Endothelial cell (in vitro differentiated cells): ENCODE measurements at places on chromosomes 11 and 22. TPM values are rescaled to one million over a fixed set of nuclear protein-coding genes. Genes with fewer than 3 reads are reported as not detected.

DNA sequence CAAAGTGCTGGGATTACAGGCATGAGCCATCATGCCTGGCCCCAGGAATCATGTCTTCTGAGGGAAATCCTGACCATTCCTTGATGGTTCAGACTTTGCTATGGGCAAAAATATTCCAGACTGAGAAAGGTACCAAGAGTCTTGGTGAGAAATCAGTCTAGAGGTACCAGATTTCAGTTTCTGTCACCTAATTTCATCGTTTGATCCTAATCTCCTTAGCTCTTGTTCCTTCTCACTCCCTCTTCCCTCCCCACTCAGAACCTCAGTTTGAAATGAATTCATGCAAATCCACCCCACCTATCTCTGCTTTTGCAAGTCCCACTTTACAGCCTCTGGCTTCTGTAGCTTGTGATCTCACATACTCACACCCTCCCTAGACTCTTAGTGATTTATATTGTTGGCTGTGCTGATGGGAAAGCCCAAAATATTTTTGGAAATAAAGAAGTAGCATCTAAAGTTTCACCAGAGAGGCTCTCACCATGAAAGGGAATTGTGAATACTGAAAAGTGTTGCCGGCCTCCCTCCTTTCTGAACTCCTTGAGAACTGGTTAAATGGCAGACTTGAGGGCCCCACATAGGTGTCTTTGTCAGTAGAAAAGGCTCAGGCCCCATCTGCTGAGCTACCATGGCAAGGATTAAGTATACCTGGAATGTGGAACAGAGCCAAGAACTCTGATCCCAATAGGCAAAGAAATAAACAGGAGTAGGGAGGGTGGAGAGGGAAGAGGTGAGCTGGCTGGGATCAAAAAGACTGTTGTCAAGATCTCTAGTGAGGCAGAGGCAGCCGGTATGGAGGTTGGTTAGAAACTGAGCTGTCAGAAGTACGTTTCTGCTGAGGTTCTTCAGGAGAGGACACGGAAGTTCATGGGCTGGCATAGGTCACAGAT is 190.5 kb upstream of the MTMR2 start:
- no peak overlapping the region for H3K4me3 ChIP-seq
- no peaks in the 10 kb centered on the region for H3K27me3 ChIP-seq
- no peak for DNase-seq
- no peaks in the 10 kb centered on the region for H3K36me3 ChIP-seq
- H3K27ac ChIP-seq: no peak overlapping the region

Gene MFNG
- total RNA-seq: 75.4 TPM

DNA sequence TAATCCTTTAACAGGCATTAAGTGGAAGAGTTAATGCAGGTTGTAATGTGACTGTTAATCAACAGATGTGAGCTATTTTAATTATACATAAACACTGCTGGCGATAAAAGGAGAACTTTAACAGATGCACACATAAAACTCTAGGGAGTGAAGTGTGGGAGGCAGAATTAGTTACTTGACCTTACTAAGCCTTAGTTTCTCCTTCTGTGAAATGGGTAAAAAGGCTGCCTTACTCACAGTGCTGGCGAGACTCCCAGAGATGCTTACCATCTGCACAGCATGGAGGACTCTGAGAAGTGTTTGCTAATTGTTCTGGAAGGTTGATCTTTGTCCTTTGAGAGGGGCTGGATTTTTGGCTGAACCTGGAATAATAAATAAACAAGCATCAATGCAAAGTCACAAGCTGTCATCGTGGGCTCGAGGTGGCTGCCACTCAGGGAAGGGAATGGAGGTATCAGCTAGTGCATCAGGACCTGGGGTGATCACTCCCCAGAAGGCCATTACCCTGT is 58.6 kb upstream of the MPEG1 start:
- H3K4me1 ChIP-seq: no peaks in the 10 kb centered on the region
- no peaks in the 10 kb centered on the region for H3K36me3 ChIP-seq
- H3K27ac ChIP-seq: no peak overlapping the region
- DNase-seq: no peak

GRCh38 chr11:43573873-43574272 is 106.7 kb upstream of the HSD17B12 start:
- peaks cover 13% of the 10 kb centered on the region for H3K4me1 ChIP-seq
- no peak overlapping the region for H3K27ac ChIP-seq
- no peaks in the 10 kb centered on the region for H3K36me3 ChIP-seq

Gene ZP1
- total RNA-seq: not detected

Gene OR4A16
- not detected for total RNA-seq

Gene FHIP1B
- total RNA-seq: 29.3 TPM

- peak within 1 kb of the TSS; percentile 95 for H3K4me3 ChIP-seq
- peaks cover 14% of the 10 kb centered on the region for H3K4me1 ChIP-seq
- DNase-seq: peak; percentile 65
Measured at GRCh38 chr11:8593935-8594909, at the start of gene STK33. STK33 (minus strand) TSS chr11:8594228; CDS start chr11:8474905, 119,323 bp downstream.

GRCh38 chr22:31872209-31872608 is 72.1 kb upstream of the YWHAH start:
- H3K4me1 ChIP-seq: peaks cover 8% of the 10 kb centered on the region
- no peak overlapping the region for H3K27ac ChIP-seq
- peaks cover 22% of the 10 kb centered on the region for H3K36me3 ChIP-seq

DNA sequence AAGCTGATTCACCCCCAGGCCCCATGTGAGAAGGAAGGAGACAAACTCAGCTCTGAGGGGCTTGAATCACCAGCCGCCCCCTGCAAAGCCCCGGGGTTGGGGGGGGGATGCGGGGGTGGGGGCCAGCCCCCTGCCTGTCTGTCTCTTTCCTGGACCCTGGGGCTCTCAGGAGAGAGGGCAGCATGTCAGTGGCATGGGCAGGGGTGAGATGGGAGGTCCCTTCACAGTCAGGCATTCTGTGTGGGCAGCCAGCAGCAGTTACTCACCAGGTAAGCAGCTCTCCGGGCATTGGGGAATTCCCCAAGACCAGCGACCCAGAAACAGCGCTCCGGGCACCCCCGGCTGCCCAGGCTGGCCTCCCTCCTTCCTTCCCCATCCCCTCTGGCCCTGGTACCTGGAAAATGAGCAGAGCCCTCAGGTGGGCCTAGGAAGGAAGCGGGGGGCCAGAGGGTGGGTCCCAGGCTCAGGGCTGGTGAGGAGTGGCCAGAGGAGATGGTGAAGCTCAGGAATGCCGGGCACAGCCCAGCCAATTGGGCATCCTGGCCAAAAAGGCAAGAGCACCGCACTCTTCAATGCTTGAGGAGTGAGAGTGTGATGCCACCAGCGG is 4.2 kb upstream of the LIF start:
- DNase-seq: no peak
- H3K4me3 ChIP-seq: no peak overlapping the region
- H3K36me3 ChIP-seq: no peaks in the 10 kb centered on the region
- H3K4me1 ChIP-seq: peaks cover 11% of the 10 kb centered on the region

DNA sequence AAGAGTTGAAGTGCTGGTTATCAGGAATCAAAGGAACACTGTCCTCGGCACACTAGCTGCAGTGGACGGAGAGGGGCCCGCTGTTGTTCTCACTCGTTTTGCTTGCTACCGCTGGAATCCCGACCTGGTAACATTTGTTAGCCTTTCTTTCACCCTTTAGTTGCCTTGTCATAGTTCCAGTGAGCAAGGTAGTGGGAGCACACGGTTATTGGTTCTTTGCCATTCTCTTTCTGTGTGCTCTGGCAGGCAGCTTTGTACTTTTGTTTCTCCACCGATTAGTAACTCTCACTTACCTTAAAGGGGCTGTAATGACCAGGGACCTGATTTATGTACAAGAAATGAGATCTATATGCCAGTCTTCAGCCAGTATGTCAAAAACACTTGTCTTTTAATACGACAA is 1.8 kb downstream of the DEPDC7 start:
- peaks cover 3% of the 10 kb centered on the region for H3K4me1 ChIP-seq
- H3K27ac ChIP-seq: no peak overlapping the region
- H3K36me3 ChIP-seq: no peaks in the 10 kb centered on the region
- peaks cover 11% of the 10 kb centered on the region for H3K27me3 ChIP-seq
- no peak for DNase-seq
- no peak overlapping the region for H3K4me3 ChIP-seq

GRCh38 chr11:133360860-133361688 is 171.2 kb downstream of the OPCML start:
- no peaks in the 10 kb centered on the region for H3K4me1 ChIP-seq
- DNase-seq: no peak

DNA sequence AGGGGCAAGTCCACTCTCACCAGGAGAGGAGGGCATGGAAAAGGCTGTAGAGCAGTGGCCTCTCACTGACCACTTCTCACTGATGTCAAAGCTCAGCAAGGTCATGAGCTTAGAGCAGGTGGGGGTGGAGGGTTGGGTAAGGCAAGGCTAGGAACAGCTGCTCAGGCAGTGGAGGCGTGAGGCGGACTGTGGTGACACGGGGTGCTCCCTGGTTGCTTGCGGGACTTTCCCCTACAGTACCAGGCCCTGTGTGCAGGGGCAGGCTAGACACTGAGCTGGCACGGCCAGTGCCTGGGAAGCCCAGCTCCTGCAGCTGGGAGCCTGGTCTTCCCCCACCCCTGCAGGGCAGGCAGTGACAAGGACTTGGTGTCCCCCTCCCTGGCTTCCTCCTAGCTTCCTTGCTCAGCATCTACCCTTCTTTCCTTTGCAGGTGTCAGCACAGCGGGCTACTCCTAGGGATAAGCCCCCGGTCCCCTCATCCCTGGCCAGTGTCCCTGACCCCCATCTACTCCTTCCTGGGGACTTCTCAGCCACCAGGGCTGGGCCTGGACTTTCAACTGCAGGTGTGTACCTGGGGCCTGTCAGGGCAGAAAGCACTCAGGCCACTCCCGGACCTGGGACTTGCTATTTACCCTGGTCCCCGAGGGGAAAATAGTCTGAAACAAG is 45.6 kb downstream of the PISD start:
- peaks cover 23% of the 10 kb centered on the region for H3K4me1 ChIP-seq
- H3K36me3 ChIP-seq: peaks cover 21% of the 10 kb centered on the region
- H3K27ac ChIP-seq: peak overlapping the region; percentile 85
- no peak overlapping the region for H3K4me3 ChIP-seq
- H3K27me3 ChIP-seq: peaks cover 14% of the 10 kb centered on the region

Gene NRXN2
- total RNA-seq: 11.5 TPM

Gene TBX10
- total RNA-seq: not detected

DNA sequence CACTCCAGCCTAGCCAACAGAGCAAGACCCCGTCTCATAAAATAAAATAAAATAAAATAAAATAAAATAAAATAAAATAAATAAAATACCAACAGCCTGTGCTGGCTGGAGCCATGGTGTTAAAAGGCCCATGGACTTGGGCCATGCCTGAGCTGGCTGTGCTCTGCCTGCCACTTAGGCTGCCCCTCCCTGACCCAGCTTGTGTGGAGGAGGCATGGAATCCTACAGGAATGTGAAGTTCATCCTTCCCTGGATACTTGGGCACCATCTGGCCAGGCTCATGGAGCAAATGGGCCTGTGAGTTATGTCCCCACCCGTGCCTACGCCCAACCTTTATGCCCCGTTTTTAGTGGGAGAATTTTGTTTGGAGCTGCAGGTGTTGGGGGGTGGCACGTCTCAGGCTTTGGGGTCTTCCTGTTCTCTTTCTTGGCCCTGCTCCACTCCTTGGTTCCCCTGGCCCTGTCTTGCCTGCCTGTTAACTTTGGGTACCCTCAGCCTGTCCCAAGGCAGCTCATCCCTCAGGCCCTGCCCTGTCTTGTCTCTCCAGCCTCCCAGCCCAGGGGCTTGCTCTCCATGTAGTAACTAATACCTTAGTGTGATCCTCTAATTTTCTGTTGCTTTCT is 51.3 kb downstream of the BCR start:
- no peak overlapping the region for H3K27ac ChIP-seq
- DNase-seq: no peak

Gene SAA4
- total RNA-seq: not detected

Gene TBX1
- 0.56 TPM for total RNA-seq

Gene MYEOV
- not detected for total RNA-seq

Gene MS4A6A
- not detected for total RNA-seq

DNA sequence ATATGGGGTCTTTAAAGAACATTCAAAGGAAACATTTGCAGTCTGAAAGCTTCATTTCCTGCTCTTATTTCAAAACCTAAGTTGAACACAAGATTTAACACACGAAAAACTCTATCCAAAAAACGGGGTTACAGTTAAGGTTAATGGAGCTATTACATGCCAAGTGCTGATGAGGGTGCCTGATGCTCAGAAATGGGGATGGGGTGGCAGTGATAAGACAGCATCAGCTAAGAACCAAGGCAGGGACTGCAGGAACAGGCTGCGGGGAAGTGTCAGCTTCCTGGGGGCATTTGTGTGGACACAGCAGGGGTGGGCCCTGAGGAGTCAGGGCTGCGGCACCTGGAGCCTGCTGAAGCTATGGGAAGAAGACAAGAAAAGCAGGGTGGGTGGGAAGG is 12.2 kb downstream of the DGCR2 start:
- no peaks in the 10 kb centered on the region for H3K36me3 ChIP-seq
- H3K27me3 ChIP-seq: no peaks in the 10 kb centered on the region
- no peak overlapping the region for H3K4me3 ChIP-seq
- no peak for DNase-seq
- no peak overlapping the region for H3K27ac ChIP-seq

DNA sequence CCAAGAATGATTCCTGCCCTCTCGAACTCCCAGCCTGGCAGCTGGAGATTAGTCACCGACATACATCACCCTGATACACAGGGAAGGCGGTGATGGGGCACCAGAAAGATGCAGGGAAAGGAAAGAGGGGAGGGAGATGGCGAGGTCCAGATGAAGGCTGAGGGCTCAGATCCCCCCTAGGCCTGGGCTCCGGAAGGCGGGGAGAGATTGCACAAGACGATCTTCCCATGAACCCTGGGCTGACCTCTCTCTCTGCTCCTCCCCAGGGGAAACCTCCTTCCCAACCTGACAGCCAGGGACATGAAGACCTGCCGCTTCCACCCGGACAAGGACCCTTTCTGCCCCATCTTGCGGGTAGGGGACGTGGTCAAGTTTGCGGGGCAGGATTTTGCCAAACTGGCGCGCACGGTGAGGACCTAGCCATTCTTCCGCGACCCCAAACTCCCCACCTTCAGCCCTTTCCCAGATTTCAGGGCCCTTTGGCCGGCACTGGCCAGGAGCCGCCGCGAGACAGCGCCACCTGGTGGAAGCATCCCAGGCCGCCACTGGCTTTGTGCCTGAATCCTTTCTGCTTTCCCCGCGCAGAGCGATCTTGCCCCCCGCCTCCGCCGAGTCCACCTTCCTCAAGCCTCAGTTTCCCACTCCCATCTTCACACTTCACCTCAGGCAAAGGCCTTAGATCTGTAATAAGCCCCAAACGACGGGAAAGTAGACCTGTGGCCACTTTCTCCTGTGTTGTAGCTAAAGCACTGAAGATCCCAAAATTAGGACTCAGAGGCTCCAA is 11.5 kb downstream of the P2RX3 start:
- no peaks in the 10 kb centered on the region for H3K4me1 ChIP-seq
- peak; percentile 85 for DNase-seq
- no peak overlapping the region for H3K27ac ChIP-seq
- peaks cover 9% of the 10 kb centered on the region for H3K27me3 ChIP-seq
- no peaks in the 10 kb centered on the region for H3K36me3 ChIP-seq
- H3K4me3 ChIP-seq: no peak overlapping the region

Gene AGBL2
- total RNA-seq: 1.7 TPM

GRCh38 chr11:45511566-45511965 is 153.9 kb downstream of the CHST1 start:
- peaks cover 4% of the 10 kb centered on the region for H3K27me3 ChIP-seq
- no peak overlapping the region for H3K27ac ChIP-seq
- H3K36me3 ChIP-seq: peaks cover 3% of the 10 kb centered on the region
- H3K4me1 ChIP-seq: peaks cover 12% of the 10 kb centered on the region
- H3K4me3 ChIP-seq: no peak overlapping the region

- peaks cover 11% of the 10 kb centered on the region for H3K4me1 ChIP-seq
- no peak overlapping the region for H3K27ac ChIP-seq
- no peak overlapping the region for H3K4me3 ChIP-seq
Measured at GRCh38 chr11:20049231-20049630, 111.0 kb downstream of the DBX1 start.
